ENCODE measurements at places on chromosomes 12 and 14.

DNA sequence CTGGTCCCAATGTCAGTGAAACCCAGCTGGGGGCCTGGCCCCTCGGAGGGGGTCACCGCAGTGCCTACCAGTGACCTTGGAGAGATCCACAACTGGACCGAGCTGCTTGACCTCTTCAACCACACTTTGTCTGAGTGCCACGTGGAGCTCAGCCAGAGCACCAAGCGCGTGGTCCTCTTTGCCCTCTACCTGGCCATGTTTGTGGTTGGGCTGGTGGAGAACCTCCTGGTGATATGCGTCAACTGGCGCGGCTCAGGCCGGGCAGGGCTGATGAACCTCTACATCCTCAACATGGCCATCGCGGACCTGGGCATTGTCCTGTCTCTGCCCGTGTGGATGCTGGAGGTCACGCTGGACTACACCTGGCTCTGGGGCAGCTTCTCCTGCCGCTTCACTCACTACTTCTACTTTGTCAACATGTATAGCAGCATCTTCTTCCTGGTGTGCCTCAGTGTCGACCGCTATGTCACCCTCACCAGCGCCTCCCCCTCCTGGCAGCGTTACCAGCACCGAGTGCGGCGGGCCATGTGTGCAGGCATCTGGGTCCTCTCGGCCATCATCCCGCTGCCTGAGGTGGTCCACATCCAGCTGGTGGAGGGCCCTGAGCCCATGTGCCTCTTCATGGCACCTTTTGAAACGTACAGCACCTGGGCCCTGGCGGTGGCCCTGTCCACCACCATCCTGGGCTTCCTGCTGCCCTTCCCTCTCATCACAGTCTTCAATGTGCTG is 11.0 kb downstream of the ZBTB39 start:
- DNase-seq: no peak

- no peak for DNase-seq
Measured at GRCh38 chr14:100201701-100202100, 37.2 kb upstream of the YY1 start.

DNA sequence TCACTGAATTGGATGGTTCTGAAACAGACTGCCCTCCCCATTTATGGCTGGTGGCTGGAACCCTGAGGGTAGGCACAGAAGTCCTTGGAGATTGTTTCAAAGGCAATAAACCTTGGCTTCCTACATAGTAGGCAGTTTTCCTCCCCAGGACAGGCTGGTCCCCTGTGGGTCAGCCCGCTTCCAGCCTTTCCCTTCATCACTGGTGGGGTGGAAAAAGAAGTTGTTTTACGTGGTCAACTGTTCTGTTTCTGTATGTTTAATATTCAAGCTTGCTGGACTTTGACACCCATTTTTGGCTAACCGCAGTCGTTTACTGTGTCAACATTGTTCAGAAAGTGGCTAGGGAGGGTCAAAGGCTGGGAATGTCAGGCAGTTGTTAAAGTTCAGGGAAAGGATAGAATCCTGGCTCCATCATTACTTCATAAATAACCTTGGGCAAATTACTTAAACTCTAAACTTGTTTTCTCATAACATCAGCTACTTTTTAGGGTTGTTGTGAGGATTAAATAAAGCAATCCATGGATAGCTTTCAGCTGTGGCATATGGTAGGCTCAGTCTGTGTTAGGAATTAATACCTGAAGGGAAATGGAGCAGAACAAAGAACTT is 2.4 kb downstream of the KLHDC2 start:
- no peak for DNase-seq

GRCh38 chr12:124750787-124751471 is 112.7 kb downstream of the SCARB1 start:
- DNase-seq: no peak

- DNase-seq: no peak
Measured at GRCh38 chr12:119222222-119222951, 43.7 kb downstream of the HSPB8 start.

- DNase-seq: no peak
Measured at GRCh38 chr12:116964054-116965050, 53.6 kb downstream of the FBXW8 start.

DNA sequence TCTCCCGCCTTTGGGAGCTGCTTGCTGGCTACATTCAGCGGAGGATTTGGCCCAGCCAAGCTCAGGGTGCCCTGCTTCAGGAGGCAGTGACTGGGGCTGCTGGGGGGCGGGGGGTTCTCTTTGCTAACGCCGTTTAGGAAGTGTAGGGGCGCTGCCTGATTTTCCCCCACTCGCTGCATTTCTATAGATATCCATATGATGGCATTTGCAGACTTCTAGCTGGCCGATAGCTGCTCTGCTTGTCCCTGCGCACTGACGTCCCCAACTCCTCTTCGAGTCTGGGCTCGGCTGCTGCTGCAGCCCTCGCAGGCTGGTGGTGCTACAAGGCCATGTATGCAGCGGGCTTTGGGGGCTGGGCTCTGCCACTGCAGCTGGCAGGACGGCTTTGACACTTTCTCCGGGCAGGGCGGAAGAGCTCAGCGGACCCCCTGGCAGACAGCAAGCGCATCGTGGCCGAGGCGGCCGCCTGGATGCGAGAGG is 3.1 kb downstream of the LRFN5 start:
- DNase-seq: no peak

- no peak for DNase-seq
Measured at GRCh38 chr14:71358209-71358931, 451.1 kb downstream of the PCNX1 start.

All from stimulated activated CD8-positive, alpha-beta memory T cell treated with anti-CD3 and anti-CD28 coated beads, Interleukin-2, amount 100 ng/mL, for 48 hours (primary cell).